ENCODE measurements at places on chromosomes 2 and 18.

DNA sequence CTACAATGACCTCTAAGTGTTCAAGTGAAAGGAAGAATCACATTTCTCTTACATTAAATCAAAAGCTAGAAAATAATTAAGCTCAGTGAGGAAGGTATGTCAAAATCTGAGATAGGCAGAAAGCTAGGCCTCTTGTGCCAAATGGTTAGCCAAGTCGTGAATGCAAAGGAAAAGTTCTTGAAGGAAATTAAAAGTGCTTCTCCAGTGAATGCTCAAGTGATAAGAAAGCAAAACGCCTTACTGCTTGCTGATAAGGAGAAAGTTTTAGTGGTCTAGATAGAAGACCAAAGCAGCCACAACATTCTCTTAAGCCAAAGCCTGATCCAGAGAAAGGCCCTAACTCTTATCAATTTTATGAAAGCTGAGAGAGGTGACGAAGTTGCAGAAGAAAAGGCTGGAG is 932.3 kb upstream of the ACVR2A start:
- no peak for DNase-seq

DNA sequence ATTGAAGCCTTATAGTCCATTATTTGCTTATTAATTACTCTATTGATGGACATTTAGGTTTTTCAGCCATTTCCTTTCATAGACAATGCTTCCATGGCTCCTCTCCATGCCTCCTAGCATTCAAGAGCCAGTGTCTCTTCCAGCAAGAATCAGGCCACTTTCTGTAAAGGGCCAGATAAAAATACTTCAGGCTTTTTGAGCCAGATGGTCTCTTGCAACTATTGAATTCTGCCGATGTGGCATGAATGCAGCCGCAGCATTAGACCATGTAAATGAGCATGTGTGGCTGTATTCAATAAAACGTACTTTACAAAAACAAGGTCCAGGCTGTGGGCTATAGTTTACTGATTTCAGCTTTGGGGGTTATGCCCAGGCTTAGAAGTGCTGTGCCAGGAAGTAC is 38.5 kb downstream of the TRAF3IP1 start:
- no peak for DNase-seq

- no peak for DNase-seq
These were observed 36.1 kb downstream of the ZRANB3 start for GRCh38 chr2:135494917-135495316.

DNA sequence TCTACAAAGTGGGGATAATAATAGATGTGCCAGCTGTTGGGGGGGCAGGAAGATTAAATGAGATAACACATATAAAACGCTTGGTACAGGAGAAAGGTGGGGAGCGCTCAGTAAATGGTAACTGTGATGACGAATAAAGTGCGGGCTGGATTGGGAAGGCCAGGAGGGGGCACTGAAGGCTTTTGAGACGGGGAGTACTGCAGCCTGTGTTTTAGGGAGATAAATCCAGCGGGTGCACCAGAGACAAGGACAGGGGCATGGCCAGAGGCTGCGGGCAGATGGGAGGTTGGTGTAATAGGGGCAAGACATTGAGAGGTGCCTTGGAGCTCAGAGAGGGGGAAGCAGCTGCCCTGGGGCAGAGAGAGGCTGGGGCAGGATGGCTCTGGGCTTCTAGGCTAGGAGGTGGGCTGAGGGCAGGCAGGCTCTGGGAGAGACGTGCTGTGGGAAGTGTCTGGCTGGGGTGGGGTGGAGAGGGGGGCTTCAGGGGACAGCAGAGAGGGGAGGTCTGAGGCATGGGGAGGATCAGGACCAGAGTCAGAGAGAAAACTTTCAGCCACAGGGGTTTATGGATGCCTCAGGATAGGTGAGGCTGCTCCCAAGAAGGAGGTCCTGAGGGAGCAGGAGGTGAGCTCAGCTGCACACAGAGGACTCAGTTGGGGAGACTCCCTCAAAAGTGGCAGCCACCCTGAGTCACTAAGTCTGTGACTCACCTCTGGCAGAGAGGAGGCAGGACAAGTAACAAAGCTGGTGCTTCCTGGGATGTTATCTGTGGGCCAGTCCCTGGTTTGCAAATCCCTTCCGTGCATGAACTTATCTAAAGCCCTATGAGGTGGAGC is 18.8 kb downstream of the TEX44 start:
- DNase-seq = peak; percentile 83

- peak; percentile 74 for DNase-seq
These were observed 1.4 kb downstream of the PSME4 start for GRCh38 chr2:53969285-53969967.

- no peak for DNase-seq
These were observed 3.4 kb downstream of the TCF23 start for GRCh38 chr2:27152102-27152795.

DNA sequence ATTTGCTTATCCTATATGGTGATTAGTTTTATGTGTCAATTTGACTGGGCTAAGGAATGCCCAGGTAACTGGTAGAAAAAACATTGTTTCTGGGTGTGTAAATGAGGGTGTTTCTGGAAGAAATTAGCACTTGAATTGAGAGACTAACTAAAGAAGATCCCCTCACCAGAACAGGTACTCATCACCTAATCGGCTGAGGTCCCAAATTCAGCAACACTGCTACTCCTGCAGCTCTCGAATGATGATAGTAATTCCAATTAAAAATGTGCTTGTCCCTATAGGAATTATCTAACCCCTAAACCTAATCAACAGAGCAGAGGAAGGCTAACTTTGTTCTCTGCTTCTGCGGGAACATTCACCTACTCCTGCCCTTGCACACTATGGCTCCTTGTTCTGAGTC is 464.5 kb upstream of the CHST9 start:
- DNase-seq = no peak

DNA sequence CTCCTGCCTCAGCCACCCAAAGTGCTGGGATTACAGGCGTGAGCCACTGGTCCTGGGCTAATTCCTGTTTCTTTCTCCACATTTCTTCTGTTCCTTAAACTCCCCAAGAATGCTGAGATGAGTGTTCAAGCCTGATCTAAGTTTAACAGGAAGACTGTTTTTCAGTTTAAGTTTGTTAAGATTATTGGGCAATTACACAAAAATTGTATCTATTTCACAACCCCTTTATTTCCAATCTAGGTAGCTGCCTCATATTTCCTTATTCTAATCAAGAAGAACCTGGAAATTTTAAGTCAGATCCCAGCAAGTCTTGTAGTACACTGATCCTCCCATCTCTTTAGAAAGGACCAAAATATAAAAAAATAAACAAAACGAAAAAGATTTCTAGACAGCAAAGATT is 11.7 kb downstream of the SFT2D3 start:
- DNase-seq = no peak
